ENCODE measurements at places on chromosomes 6 and 20.

- DNase-seq: no peak
Measured at GRCh38 chr6:28264834-28265401, 2.0 kb upstream of the ZSCAN26 start.

GRCh38 chr20:61596687-61597330 is 344.7 kb downstream of the CDH4 start:
- DNase-seq: no peak

- DNase-seq: no peak
Measured at GRCh38 chr20:38187517-38187916, 22.4 kb upstream of the TGM2 start.

DNA sequence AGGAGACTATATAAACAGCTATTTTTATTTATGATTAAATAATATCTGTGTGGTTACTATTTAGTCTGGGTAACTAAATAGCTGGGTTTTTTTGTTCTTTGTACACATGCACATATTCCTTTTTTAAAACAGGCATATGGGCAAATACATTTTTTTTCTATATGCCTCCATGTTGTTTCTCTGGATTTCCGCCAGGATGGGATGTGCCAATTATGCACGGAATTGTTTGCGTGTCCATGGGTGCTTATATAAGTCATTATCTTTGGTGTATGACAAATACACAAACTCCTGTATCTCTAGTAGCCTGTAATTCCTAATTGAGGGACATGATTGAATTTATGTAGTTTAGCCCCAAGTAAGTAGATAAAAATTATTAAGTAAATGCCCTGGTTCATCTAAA is 226.9 kb downstream of the BCKDHB start:
- no peak for DNase-seq

DNA sequence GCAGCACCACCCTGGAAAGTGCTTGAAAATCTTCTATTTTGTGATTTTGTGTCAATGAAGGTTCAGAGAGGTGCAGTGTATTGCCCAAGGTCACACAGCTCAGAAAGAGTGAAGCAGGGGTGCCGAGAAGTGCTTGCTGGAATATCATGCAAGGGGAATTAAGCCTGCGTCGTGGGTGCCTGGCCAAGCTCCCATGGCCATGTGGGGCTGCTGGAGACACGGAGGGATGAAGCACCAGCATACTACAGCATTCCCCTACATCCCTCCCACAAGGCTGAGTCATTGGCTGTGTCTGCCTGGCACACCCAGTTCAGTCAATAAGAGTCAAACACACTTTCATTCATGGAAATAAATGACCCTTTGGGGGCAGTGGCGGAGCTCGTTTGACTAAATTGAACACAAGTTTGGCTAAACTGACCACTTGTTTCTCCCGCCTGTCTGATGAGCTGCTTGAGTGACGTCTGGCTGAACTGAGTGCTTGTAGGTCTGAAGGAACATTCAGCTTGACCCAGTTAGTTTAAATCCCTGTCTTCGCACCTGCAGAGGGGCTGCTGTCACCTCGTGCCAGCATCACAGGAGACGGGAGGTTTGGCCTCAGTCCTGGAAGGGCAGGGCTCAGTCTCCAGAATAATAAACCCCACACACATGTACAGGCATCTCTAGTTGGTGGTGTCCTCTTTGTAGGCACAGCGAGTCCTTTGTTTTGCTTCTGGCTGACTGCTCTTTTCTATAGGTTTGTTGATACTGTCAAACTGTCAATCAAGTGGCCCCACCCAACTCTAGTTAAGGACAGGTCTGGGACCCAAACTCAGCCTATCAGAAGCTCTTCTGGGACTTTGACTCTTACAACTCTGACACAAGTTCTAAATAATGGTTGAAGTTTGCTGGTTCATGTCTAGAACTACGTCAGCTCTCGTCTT is 8.4 kb upstream of the TGM2 start:
- DNase-seq: no peak

DNA sequence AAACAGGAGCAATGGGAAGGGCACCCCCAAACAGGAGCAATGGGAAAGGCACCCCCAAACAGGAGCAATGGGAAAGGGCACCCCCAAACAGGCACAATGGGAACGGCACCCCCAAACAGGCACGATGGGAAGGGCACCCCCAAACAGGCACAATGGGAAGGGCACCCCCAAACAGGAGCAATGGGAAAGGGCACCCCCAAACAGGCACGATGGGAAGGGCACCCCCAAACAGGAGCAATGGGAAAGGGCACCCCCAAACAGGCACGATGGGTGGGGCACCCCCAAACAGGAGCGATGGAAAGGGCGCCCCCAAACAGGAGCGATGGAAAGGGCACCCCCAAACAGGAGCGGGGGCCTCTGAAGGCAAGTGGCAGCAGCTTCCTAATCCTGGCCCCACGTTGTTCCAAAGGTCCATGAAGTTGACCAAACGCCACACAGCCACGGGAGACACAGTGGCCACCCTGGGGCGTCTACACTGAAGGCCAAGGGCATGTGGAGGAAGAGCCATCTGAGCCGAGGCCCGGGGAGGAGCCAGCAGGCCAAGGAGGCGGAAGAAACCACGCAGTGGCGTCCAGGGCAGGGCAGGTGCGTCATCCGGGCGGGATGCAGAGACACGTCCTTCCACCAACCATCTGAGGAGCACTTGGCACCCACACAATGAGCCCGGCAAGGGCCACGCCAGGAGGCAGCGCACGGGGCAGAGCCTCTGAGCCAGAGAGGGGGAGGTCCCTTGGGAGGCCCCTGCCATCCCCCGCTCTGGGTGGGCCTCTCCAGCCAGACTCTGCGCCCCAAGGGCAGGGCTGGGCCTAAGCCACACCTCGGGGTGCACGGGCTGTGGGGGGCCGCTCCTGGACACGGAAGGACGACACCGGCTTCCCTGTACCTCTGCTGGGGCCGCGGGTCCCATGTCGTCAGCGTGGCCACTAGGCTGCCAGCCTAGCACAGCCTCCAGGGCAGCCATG is 21.5 kb upstream of the NTSR1 start:
- DNase-seq: no peak

DNA sequence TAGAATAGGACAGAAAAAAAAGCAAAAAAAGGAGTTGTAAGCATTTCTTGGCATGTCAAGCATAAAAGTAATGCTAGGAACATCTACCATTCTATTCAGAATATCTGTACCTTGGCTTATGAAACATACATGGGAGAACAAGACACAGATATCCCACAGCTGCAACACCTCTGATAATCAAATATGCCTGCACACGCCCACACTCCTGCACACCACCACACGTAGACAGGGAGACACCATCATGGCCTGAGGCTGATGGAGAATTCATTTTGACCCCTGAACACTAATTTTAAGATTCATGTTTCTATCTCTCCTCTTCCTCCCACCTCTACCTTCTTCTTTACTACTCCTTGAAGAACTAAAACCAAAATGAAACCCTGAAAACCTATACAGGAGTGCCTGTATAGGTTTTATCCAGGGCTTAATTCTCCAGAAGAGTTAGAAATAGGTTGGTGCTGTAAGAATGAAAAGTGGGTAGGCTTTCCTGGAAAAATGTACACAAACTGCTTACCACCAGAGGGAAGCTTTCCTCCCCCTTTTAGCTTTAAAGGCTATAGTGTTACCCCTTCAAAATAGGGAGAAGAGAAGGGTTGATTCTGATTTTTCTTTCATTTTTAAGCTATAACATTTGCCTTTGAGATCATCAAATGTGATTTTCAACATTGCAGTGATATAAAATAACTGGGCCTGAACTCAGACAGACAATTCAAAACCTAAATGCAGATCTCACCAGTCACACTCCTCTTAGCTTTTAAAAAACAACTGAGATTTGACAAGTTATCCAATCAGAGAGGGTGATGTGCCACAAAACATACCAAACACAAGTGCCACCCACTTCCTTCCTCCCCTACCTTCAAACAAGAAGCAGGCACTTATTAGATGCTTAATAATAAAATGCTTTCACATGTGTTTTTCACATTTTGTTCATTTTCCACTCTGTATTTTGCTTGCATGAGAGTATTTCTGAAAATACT is 57.9 kb downstream of the ELOVL5 start:
- DNase-seq: no peak

- no peak for DNase-seq
Measured at GRCh38 chr6:87851674-87852299, 149.8 kb upstream of the AKIRIN2 start.

DNA sequence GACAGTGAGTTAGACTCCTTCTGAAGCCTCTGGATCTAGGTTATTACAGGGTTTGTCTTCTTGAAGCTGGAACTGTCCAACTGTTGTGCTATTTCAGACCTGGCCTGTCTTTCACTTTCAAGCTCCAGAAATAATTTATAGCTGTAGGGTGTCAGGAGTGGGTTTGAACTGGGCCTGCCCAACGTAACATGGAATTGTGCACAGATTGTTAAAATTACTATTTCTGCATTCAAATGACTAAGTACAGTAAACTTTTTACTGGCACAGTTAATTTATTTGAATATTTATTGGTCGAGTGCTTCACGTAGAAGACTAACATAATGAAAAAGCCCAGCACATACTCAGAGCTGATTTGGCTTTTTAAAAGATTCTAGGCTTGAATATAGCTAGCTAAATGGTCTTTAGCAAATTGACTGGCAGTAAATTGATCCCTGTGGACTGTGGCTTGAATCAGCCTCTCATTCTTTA is 74.3 kb downstream of the ARID1B start:
- DNase-seq: no peak
